ENCODE measurements at places on chromosomes 3 and 15.

- no peak for DNase-seq
These were observed 7.5 kb downstream of the STRIT1 start for GRCh38 chr3:155285936-155286335.

GRCh38 chr15:50050986-50051743, 67.9 kb downstream of the ATP8B4 start:
- no peak for DNase-seq

- no peak for DNase-seq
These were observed 597 bp downstream of the P2RY12 start for GRCh38 chr3:151383956-151384355.

DNA sequence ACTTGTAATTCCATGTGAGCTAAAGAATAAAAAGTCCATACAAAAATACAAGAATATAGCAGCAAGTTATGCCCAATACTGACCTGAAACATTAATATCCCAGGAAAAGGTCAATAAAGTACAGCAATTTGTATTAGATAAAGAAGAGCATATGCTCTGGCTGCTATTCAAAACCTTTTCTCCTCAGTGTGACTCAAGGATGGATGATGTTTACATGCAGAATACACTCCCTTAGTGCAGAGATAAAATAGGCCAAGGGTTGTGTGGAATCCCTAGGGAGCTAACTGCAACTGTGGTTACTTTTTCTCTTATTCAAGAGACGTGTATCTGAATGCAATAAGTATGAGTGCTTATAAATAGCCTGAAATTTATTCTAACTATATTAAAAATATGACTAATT, 78.7 kb downstream of the SLC9A9 start:
- DNase-seq, result no peak

- DNase-seq, result no peak
These were observed 4.7 kb downstream of the LRRC15 start for GRCh38 chr3:194364652-194365434.

DNA sequence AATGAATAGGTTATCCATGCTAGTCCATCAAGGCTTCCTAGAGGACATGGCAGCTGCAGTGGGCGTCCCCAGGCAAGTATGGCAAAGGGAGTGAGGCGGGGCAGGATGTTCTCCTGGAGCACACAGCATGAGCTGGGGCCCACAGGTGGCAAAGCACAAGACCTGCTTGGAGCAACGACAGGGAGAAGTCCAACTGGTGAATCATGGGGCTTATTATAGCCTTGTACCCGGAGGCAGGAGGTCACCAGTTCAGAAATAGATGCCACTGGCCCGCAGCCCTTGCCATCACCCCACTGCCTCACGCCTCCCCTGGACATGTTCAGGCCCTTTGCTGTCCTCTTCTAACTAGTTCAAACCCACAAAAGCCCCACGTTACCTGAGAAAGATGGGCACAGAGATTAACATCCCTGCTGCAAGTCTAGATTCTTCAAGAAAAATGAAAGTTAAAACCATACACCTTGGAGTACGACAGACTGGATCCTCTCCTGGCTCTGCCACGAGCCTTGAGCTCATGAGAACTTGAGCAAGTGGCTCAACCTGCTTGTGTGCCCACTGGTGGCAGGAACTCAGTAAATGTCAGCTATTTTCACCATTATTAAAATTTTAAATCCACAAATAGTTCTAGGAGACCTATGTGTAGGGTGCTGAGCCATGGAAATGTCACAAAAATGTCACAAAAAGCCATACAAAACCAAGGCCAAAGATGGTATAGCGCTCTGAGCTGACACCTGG, 1.8 kb upstream of the SRGAP3 start:
- DNase-seq, result no peak

DNA sequence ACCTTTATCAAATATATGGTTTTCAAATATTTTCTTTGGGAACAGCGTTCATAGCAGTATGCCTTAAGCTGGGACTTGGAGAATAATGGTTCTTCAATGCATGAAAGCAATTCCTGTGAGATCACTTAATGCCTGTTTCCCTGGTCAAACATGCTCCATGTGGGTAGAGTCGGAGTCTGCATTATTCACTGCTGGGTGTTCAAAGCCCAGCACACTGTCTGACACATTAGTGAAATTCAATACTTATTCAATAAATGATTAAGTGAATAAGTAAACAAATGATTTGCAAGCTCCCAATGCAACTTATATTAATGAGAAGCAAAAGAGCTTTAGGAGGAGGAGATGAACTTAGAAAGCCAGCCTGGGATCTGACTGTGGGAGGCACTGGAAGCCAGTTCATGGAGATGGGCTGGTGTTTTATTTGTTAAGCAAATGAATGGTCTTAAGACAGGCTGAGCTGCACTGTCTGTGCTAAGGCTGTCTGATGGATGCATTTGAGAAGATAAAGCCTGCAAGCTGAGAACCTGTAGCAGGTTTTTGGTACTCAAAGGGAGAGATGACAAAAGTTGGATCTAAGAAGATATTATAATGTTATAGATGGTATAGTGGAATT, 490.8 kb downstream of the MCTP2 start:
- no peak for DNase-seq

DNA sequence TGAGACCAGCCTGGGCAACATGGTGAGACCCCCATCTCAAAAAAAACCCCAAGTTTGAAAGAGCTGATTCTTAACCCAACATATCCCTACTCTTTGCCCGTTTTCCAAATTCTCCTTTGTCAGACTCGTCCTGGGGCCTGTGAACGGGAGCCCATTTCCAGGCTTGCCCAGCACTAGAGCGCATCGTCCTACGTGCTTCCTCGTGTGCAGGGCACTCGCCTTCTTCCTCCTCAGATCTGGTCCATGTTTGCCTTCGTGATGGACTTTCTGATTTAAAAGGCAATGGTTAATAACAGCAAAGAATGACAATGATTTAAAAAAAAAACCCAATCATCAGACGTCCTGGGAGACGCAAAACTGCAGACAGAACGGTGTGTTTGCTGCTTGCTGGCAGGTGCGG, 10.1 kb downstream of the MELTF start:
- DNase-seq, result no peak

- no peak for DNase-seq
These were observed 5.2 kb upstream of the C3orf85 start for GRCh38 chr3:109131276-109131675.

GRCh38 chr3:136903899-136904298, 41.9 kb downstream of the NCK1 start:
- DNase-seq, result no peak

- no peak for DNase-seq
These were observed 240.6 kb upstream of the GOLIM4 start for GRCh38 chr3:168336276-168336675.

All from thoracic aorta (tissue), 2 donors.